ENCODE measurements at places on chromosomes 13 and 19. TPM values are rescaled to one million over a fixed set of nuclear protein-coding genes. Genes with fewer than 3 reads are reported as not detected.

ADGRE3 gene
- total RNA-seq: not detected

TNFSF9 gene
- 0.99 TPM for total RNA-seq

ZNF226 gene
- 12.0 TPM for total RNA-seq

ZNF486 gene
- 5.7 TPM for total RNA-seq

NLRP5 gene
- total RNA-seq: not detected

TMEM161A gene
- 27.2 TPM for total RNA-seq
